ENCODE measurements at places on chromosomes 1 and 21.

- DNase-seq = no peak
Observed at GRCh38 chr21:34333121-34333739, 30.6 kb upstream of the KCNE2 start.

DNA sequence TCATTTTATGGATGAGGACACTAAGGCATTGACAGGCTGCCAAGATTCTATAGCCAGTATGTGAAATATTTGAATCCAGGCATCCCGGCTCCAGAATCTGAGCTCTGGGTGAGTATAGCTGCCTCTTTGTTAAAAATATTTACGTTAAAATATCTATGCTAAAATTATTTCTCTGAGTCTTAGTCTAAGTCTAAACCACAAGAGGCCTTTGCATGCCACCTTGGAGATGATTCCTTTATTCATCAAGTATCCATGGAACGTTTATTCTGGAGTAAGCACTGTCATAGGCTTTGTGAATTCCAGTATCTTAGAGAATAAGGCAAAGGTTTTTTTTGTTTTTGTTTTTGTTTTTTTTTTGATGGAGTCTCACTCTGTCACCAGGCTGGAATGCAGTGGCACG lies 116.4 kb downstream of the GREM2 start:
- no peak for DNase-seq

GRCh38 chr1:78839704-78840277 lies 166.7 kb downstream of the ADGRL4 start:
- peak; percentile 61 for DNase-seq

GRCh38 chr1:162207862-162208261 lies 138.4 kb downstream of the NOS1AP start:
- no peak for DNase-seq

- no peak for DNase-seq
Observed at GRCh38 chr1:26686795-26687194, 9.0 kb upstream of the ARID1A start.

DNA sequence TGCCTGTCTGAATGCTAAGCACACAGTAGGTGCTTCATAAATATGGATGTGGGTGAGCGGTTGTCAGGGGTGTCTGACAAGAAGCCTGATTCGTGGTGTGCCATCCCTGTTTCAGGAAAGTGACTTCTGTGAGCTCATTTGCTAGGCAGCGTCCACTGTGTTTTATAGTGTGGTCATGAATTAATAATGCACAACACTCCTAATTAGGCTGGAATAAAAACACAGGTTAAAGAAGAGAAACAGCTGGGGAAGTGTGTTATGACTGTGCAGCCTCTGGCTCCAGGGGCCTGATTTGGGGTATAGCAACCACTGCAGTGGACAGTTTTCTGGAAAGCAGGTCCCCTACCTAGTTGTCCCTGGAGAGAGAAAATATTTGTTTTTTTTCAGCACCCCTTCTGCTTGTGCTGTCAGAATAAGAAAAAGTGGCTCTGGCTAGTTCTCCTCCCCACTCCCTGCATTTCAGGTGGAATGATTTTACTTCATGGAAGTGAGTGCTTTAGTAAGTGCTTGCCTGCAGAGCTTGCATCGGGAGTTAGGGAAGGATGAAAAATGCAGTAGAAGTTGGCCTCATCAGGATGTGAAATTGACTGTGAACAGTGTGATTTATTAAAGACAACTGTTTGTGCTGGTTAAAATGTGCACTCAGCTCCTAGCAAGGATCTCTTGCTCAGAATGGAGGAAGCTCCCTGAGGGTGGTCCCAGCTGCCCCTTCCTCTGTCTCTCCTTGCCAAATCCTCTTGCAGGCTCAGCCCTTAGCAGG lies 333.8 kb downstream of the HHAT start:
- no peak for DNase-seq

GRCh38 chr21:36478207-36478701 lies 1.7 kb downstream of the CLDN14 start:
- DNase-seq = peak; percentile 75

GRCh38 chr1:78911956-78912880 lies 94.3 kb downstream of the ADGRL4 start:
- no peak for DNase-seq

- no peak for DNase-seq
Observed at GRCh38 chr21:36703626-36704280, 4.8 kb downstream of the SIM2 start.

DNA sequence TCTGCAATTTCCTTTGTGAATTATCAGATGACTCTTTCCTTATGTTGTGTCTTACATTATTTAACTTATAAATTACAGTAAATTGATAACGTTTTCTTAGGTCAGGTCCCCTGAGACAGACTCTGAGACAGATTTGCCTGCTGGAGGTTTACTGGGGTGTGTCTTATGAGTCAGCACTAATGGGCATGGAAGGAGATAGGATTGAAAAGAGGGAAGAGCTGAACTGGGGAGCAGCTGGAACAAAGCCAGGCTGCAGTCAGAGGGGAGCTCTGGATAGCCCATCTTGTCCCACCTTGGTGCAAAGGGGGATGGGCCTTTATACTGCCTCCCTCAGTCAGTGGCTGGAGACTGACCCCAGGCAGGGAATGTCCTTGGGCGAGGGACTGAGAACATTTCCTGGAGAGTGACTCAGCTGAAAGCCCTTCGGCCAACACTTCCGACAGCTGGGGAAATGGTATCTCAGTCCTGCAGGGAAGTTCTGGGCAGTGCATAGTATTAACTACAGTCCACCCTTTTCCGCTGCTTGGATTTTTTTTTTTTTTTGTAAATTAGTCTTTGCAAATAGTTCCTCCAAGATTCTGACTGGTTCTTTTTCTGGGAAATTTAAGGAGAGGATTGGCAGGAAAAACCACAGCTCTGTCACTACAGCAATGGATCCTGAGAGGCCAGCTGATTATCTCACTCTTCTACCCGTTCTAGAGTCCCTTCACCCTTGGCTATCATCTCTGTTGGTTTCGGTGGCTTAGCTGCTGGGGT lies 39.1 kb upstream of the CDC42BPA start:
- peak; percentile 78 for DNase-seq

DNA sequence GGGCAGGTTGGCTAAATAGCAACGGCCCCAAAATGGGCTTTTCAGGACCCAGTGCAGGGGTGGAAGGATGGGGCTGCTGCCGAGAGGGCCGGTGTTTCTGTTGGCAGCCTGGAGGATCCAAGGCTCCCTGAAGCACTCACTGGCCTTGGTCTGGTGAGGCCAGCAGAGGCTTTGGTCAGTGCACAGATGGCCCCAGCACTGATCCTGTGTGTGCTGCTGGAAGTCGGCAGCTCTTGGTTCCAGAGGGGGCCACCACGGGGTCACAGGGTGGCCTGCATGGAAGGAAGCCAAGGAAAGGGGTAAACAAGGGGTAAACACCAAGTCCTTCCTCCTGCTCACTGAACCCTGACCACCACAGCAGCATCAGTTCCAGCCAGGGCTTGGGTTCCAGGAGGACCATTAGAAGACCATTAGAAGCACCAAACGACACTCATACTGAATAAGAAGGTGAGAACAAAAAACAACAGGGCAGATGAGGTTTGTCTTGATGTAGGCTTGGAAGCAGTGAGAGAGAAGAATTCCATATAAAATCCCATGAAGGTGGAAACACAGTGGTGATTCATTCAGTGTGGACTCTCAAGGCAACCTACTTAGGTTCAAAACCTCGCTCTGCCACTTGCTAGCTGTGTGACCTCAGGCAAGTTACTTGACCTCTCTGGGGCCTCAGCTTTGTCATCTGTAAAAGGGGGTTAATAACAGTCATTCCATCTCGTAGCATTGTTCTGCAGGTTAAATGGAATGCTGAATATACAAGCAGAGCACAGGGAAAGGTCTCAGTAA lies 184.5 kb downstream of the RUNX1 start:
- no peak for DNase-seq

DNA sequence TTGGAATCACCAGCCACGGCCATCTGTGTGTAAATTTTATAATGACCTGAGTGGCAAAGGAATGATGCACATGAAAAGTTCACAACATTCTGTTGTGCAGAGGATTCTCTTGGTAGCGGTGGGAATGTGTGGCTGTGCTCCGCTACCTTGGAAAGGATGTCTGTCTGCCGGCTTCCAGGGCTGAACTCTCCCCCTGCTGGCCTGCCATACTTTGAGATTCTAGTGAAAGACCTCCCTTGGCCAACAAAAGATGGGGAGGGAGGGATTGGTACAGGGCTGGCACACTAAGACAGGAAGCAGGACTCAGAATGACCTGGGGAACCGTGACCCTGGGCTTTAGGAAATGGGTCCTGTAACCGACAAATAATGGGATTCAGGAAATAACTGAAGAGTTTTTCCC lies 194.5 kb upstream of the PLD5 start:
- DNase-seq = no peak

- DNase-seq = peak; percentile 87
Observed at GRCh38 chr1:204348722-204349121, 11.0 kb downstream of the PLEKHA6 start.

DNA sequence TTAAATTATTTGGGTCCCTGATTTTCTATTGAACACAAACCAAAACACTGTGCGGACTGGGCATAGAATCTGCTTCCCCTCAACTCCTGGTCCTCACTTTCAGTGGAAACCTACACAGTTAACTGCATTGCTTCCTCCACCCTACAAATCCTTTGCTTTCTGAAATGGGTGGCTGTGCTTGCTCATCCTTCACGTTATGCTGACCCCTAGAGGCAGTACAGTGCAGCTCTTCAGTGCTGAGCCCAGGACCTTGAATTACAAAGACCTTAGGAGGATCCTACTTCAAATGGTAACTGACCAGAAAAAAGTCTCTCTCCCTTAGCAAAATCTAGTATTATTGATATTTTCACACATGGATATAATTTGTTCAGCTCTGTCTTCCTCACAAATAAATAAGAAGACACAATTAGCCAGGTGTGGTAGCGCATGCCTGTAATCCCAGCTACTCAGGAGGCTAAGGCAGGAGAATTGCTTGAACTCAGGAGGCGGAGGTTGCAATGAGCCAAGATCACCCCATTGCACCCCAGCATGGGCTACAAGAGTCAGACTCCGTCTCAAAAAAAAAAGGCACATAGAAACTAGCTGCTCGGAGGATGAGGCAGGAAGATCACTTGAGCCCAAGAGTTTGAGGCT lies 63.4 kb upstream of the L1TD1 start:
- peak; percentile 66 for DNase-seq

GRCh38 chr1:205170532-205171269 lies 40.8 kb downstream of the DSTYK start:
- DNase-seq = no peak

GRCh38 chr1:32239790-32240139 lies 7.3 kb upstream of the FAM167B start:
- no peak for DNase-seq

- DNase-seq = peak; percentile 82
Observed at GRCh38 chr1:53172426-53173128, 24.0 kb upstream of the CPT2 start.

- DNase-seq = peak; percentile 30
Observed at GRCh38 chr1:165695031-165695430, 3.3 kb downstream of the ALDH9A1 start.

DNA sequence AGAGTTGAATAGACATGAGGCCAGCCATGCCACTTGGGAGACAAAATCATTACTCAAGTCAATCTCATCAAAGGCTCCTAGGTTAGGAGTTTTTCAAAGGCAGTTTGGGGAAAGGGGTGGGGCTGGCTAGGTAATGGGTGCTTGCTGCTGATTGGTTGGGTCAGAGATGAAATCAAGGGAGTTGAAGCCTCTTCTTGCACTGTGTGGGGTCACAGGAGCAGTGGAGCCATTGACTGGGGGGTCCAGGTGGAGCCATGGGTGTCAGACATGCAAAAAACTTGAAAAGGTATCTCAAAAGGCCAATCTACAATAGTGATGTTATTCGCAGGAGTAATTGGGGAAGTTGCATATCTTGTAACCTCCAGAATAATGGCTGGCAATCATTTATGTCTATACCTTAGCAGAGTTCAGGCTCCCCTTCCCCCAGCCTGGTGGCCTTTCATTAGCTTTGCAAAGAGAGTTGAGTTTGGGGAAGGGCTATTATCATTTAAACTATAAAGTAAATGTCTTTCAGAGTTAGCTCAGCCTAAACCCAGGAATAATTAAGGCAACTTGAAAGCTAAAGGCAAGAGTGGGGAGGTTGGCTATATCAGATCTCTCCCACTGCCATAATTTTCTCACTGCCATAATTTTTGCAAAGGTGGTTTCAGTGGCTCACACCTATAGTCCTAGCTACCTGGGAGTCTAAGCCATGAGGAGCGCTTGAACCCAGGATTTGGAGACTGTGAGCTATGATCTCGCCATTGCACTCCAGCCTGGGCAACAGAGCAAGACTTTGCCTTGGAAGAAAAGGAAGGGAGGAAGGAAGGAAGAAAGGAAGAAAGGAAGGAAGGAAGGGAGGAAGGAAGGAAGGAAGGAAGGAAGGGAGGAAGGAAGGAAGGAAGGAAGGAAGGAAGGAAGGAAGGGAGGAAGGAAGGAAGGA lies 7.8 kb upstream of the PINK1 start:
- no peak for DNase-seq

DNA sequence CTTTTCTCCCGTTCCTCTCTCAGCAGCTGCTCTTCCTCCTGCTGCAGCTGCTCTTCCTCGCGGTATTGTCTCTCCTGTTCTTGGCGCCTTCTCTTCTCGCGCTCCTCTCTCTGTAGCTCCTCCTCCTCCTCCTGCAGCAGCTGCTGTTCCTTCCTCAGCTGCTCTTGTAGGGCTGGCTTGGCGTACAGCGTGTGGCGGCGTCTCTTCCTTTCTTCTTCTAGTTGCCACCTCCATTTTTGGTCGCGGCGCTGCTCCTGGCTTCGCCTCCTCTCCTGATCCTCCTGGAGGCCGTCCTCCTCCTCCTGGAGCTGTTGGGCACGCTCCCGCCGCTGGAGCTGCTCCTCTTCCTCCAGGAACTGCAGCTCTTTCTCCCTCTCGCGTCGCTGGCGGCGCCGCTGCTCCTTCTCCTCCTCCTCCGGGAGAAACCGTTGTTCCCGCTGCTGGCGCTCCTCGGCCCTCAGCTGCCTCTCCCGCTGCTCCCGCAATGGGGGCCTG lies 4.8 kb downstream of the TCHH start:
- peak; percentile 29 for DNase-seq

GRCh38 chr1:103790172-103790571 lies 40.5 kb downstream of the AMY1C start:
- DNase-seq = no peak

DNA sequence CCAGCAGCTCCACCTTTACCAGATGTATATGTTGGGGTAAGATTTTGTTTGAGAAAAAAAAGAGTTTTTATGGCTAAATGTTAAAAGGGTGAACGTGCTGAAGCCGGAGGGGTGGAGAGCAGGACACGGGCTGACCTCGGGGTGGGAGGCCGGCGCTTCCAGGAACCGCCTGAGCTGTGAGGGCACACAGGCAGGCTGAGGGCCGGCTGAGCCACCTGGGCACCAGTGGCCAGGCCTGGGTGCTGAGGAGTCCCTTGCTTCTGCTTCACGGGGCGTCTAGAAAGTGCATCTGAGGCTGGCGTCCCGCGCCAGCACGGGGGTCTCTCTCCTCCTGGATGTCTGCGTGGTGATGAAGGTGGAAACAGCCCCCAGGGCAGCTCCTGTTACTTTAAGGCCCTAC lies 33.6 kb upstream of the ADARB1 start:
- DNase-seq = no peak

DNA sequence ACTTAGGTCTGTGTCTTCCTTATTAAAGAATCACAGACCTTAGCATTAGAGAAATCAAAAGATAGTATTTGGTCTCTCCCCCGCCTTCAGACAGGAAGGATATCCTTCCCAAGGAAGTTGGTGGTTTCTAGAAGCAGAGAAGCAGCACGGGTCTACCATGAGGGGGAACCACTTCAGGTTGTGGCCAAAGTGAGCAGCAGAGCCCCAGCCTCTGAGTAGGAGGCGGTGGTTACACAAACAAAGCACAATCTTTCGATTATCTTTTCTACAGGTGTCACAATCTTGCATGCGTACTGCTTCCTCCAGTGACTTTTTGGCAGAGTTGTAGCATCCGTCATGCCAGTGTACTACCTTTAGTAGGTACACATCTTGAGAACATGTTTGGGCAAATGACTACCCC lies 8.8 kb downstream of the PGLYRP4 start:
- no peak for DNase-seq
